ENCODE measurements at places on chromosomes 5 and 9.
A peak's percentile ranks its signal among the peaks of the same experiment; 100 is the strongest.

DNA sequence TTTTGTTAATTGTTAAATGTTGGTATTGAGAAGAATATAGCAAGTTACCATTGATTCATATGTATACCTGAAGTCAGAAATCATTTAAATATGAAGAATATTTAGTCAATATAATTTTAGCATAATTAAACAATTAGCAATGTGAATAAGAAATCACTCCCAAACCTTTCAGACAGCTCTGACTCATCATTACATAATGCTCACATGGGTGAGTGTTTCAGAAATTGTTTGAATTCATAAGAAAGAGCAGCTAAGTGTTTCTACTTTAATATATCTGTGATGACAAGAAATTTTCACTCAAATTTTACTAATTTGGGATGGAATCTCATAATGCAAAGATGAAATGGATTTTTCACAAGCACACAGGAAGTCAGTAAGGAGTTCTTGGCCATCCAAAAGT, 42.0 kb upstream of the CDC42SE2 start:
- H3K4me1 ChIP-seq, result no peaks in the 10 kb centered on the region
- H3K4me3 ChIP-seq, result no peak overlapping the region
- no peaks in the 10 kb centered on the region for H3K27me3 ChIP-seq
- no peaks in the 10 kb centered on the region for H3K36me3 ChIP-seq

GRCh38 chr9:136645903-136646754, 16.6 kb upstream of the EGFL7 start:
- DNase-seq, result no peak
- no peak overlapping the region for H3K27ac ChIP-seq
- H3K4me3 ChIP-seq, result no peak overlapping the region
- no peaks in the 10 kb centered on the region for H3K27me3 ChIP-seq
- H3K36me3 ChIP-seq, result no peaks in the 10 kb centered on the region
- peaks cover 14% of the 10 kb centered on the region for H3K4me1 ChIP-seq

DNA sequence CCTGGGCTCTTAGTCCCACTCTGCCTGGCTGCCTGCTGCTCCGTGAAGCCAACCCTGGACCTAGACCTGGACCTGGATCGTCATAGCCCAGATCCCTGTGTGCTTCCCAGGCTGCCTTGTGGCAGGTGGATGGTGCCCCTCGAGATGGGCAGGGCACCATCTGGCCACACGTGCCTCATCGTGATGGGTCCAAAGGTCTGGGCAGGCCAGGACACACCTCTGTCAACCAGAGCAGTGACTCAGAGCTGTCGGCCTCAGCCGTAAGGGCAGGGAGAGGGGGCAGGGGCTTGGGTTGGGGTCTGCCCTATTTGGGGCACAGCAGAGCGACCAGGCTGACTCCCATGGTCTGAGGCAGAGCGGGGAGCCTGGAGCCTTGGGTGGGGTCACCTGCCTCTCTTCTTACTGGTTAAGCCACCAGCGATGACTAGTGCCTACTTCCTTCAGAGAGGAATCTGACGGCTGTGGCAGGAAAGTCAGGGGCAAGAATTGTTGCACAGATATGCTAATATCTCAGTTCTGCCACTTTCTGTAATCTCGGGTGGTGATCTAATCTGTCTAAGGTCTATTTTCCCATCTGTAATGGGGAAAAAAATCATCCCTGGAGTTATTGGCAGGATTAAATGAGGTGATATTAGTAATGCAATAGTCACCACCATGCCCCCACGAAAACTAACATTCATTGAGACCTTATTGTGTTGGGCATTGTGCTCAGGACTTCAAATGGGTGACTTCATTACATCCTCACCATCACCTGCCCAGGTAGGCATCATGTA, 3.2 kb upstream of the CDHR2 start:
- no peak overlapping the region for H3K27ac ChIP-seq
- no peaks in the 10 kb centered on the region for H3K36me3 ChIP-seq
- no peak overlapping the region for H3K4me3 ChIP-seq
- H3K4me1 ChIP-seq, result peaks cover 31% of the 10 kb centered on the region
- DNase-seq, result no peak
- H3K27me3 ChIP-seq, result no peaks in the 10 kb centered on the region

DNA sequence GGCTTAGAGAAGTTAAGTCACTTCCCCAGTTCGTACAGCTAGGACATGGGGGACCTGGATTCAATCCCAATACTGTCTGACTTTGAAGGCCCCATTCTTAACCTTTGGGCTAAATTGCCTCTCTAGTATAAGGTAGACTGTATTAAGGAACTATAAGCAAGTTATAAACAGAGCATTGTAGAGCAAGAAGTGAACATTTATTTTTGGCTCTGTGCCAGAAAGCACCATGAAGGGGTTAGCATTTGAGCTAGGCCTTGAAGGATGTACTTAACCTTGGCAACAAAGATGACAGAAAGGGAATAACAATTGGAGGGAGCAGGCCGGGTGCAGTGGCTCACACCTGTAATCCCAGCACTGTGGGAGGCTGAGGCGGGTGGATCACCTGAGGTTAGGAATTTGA, 32.8 kb downstream of the GALNT10 start:
- H3K4me3 ChIP-seq, result no peak overlapping the region
- DNase-seq, result no peak
- no peaks in the 10 kb centered on the region for H3K36me3 ChIP-seq
- H3K27ac ChIP-seq, result no peak overlapping the region

DNA sequence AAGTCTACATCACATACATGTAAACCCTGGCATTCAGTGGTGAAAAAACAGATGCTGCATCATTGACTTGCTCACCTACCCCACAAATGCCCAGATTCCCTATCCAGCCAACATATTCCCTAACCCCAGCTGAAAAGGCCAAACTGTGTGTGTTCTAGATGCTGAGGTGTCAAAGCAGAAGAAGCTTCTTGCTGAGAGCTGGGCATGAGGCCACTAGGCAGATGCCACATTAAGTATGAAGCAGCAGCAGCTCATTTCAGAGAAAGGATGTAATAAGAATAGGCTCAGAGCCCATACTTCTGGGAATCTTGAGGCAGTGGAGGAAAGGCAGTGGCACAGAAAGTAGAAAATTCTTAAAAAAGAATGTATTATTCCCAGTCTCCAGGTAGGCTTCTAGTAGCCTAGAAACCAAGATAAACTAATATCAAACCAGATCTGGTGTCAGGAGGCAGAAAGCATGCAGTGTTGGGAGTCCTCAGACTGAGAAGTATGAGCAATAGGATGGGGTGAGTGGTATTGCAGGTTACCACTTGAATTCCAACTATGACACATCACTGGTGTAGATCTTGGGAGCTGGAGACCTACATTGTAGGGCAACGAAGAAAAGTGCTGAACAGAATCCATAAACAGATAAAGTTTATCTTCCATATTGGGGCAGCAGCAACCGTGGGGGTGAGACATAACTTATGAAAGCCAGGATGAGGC, 71.9 kb upstream of the GRHPR start:
- H3K4me3 ChIP-seq, result no peak overlapping the region
- H3K4me1 ChIP-seq, result no peaks in the 10 kb centered on the region
- no peak overlapping the region for H3K27ac ChIP-seq
- no peak for DNase-seq
- H3K36me3 ChIP-seq, result no peaks in the 10 kb centered on the region

GRCh38 chr9:129385211-129385934, 207.3 kb upstream of the IER5L start:
- H3K27me3 ChIP-seq, result no peaks in the 10 kb centered on the region
- H3K4me1 ChIP-seq, result peaks cover 58% of the 10 kb centered on the region
- H3K27ac ChIP-seq, result peak overlapping the region; percentile 37

All from HCT116 (cell line).